ENCODE measurements at places on chromosomes 5 and 9. TPM values are rescaled to one million over a fixed set of nuclear protein-coding genes. Genes with fewer than 3 reads are reported as not detected.

The NOXA1 gene
- polyA plus RNA-seq = 1.2 TPM

The NEUROG1 gene
- not detected for polyA plus RNA-seq

The GFI1B gene
- polyA plus RNA-seq = 1.8 TPM

The LAMC3 gene
- polyA plus RNA-seq = not detected

The ARL14EPL gene
- not detected for polyA plus RNA-seq

The PCDHGA6 gene
- not detected for polyA plus RNA-seq

The LCN9 gene
- polyA plus RNA-seq = not detected

The PCDHGB4 gene
- not detected for polyA plus RNA-seq

The SPATA31D4 gene
- polyA plus RNA-seq = not detected

GRCh38 chr5:150227606-150228273 lies 37.9 kb downstream of the SLC6A7 start:
- H3K27ac ChIP-seq = no peak overlapping the region
- H3K36me3 ChIP-seq = no peaks in the 10 kb centered on the region
- DNase-seq = no peak
- no peaks in the 10 kb centered on the region for H3K27me3 ChIP-seq

- H3K27ac ChIP-seq = no peak overlapping the region
- H3K36me3 ChIP-seq = no peaks in the 10 kb centered on the region
- DNase-seq = no peak
These were observed 325.5 kb downstream of the ZNF608 start for GRCh38 chr5:124420952-124421351.

DNA sequence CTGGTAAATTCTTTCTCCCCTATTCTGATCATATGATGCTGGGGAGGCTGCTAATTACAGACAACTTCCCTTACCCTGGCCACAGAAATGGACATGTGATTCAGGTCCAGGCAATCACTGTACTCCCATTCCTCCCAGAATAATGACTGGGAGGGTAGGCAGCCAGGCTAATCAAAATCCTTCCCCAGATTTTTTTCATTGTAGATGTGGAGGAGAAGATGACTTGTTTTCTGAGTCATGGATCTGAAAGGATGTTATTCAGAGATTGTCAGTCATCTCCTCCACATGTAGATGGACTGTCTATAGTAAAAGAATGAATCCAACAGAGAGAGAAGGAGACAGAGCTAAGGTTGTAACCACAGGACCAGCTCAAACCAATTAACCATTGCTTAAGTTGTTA lies 123.9 kb upstream of the PUM3 start:
- peaks cover 15% of the 10 kb centered on the region for H3K36me3 ChIP-seq
- H3K4me1 ChIP-seq = no peaks in the 10 kb centered on the region
- H3K27me3 ChIP-seq = peaks cover 1% of the 10 kb centered on the region

GRCh38 chr5:158484150-158484549 lies 615.6 kb downstream of the EBF1 start:
- H3K36me3 ChIP-seq = no peaks in the 10 kb centered on the region
- DNase-seq = no peak
- no peaks in the 10 kb centered on the region for H3K4me1 ChIP-seq

- H3K36me3 ChIP-seq = no peaks in the 10 kb centered on the region
- H3K27ac ChIP-seq = no peak overlapping the region
- peaks cover 9% of the 10 kb centered on the region for H3K27me3 ChIP-seq
These were observed 35.6 kb upstream of the TRIO start for GRCh38 chr5:14107536-14107935.

- H3K4me3 ChIP-seq = no peak overlapping the region
- no peak overlapping the region for H3K27ac ChIP-seq
- H3K36me3 ChIP-seq = peaks cover 6% of the 10 kb centered on the region
- no peaks in the 10 kb centered on the region for H3K27me3 ChIP-seq
These were observed 213.0 kb downstream of the CRB2 start for GRCh38 chr9:123568691-123569688.

DNA sequence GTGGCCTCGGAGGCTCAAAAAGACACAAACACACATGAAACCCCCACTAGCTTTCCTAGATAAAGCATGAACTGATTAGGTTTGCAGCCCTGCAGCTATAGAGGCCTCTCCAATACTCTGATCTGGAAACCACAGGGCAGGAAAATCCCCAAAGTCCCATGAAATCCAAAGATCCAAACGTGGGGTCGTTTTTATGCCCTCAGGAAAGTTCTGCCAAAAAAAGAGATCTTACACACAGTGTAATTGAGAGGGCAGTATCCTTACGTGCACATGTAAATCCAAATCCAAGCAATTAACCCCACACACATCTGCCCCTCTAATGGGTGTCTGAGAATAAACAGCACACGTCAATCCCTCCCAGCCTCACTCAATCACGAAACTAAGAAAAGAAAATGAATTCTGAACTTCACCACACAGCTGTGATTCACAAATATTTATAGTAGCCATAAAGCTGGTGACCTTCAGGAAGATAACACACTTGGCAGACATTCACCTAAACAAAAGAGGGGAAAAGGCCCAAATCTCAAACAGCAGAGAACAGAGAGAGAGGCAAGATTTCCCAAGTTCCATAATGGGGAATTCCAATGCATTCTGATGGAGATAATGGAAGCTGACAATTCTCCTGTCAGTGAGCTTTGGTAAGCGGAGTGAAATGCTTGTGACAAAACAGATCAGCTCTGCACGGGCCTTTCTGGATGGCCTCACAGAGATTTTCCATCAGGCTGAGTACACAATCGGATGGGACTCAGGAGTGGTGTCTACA lies 114.2 kb downstream of the SEMA5A start:
- H3K4me1 ChIP-seq = no peaks in the 10 kb centered on the region
- H3K36me3 ChIP-seq = no peaks in the 10 kb centered on the region
- no peak overlapping the region for H3K4me3 ChIP-seq
- DNase-seq = no peak
- H3K27ac ChIP-seq = no peak overlapping the region

DNA sequence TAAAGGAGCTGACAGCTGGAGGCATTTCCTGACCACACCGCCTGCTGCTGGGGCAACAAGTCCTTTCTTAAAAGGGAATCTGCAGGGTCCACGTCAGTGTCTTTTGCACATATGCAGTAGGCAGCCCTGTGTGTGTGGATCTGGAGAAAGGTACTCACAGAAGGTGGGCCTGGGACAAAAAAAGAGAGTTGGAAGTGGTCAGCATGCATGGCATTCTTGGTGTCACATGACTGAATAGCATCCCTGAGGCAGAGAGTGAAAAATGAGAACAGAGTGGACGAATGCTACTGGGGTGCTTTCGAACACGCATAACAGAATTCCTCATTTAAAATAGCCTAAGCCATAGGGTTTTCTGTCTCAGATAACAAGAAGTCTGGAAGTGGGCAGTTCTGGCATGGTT lies 47.0 kb downstream of the DNAJC21 start:
- no peak overlapping the region for H3K27ac ChIP-seq
- H3K36me3 ChIP-seq = no peaks in the 10 kb centered on the region
- no peak overlapping the region for H3K4me3 ChIP-seq
- DNase-seq = no peak
- no peaks in the 10 kb centered on the region for H3K4me1 ChIP-seq

DNA sequence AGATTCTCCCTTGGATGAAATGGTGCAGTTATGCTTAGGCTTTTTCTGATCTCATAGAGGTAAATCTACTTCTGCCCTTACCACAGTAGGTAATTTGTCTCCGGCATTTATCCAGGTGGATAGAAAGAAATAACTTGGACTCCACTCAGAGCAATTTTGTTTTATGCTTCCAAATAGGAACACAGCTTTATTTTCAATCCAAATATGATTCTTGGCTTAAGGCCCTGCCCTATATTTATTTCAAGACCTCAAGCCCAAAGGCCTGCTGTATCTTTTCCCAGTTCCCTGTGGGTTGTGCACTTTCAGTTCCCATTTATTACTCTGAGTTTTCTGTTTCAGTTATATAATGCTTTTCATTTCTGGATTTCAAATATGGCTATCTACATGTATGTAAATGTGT lies 274.2 kb upstream of the SMC2 start:
- no peaks in the 10 kb centered on the region for H3K36me3 ChIP-seq
- no peak overlapping the region for H3K27ac ChIP-seq
- no peaks in the 10 kb centered on the region for H3K27me3 ChIP-seq
- H3K4me3 ChIP-seq = no peak overlapping the region
- H3K4me1 ChIP-seq = no peaks in the 10 kb centered on the region

- no peaks in the 10 kb centered on the region for H3K4me1 ChIP-seq
- DNase-seq = no peak
- peaks cover 1% of the 10 kb centered on the region for H3K27me3 ChIP-seq
- H3K36me3 ChIP-seq = no peaks in the 10 kb centered on the region
- no peak overlapping the region for H3K4me3 ChIP-seq
These were observed 115.2 kb downstream of the CRB2 start for GRCh38 chr9:123470991-123471770.

DNA sequence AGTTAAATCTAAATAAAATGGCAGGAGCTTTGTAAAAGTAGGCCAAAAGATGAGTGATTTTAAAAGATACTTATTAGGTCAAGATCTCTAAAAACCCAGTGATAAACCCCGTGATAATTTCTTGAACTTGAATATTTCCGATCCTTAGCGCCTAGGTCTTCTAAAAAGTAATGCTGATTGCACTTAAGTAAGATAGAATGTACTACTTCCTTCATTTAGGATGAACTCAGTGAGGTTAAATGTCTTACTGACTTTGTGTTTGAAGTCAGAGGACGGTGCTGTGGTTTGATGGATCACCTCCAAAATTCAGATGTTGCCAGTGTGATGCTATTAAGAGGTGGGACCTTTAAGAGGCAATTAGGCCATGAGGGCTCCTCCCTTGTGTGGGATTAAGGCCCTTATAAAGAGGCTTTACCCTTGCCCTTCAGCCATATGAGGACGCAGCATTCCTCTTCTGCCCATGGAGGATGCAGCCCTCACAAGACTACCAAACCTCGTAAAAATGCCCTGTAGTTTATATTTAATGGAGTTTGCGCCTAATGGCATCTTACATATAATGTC lies 130.1 kb downstream of the TRIO start:
- no peak overlapping the region for H3K27ac ChIP-seq
- H3K27me3 ChIP-seq = no peaks in the 10 kb centered on the region
- no peak overlapping the region for H3K4me3 ChIP-seq
- no peaks in the 10 kb centered on the region for H3K36me3 ChIP-seq
- no peak for DNase-seq
- H3K4me1 ChIP-seq = no peaks in the 10 kb centered on the region

DNA sequence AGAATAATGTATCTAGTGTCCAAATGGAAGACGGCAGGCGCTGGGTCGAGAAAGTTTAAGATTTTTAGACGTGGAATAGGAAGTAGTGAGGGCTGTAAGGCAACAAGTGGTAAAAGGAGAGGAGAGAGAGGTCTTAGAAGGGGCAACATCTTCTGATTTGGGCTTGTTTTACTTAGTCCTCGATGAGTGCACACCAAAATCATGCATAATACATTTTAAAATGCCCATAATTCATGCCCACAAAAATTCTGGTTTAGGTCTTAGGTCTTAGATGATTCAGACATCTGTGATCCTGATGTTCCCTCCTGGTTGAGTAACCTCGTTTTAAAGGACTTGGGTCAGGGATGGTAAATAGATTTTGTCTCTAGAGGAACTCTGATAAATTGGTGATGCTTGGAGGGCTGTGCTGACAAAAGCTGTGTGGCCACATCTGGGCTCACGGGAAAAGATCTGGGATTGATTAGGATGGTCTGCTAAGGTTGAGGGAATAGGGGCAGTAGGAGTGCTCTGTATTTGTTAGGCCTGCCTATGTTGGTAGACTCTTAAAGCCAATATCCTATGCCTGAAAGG lies 476.3 kb downstream of the CCDC171 start:
- no peak for DNase-seq
- H3K4me3 ChIP-seq = no peak overlapping the region
- H3K27ac ChIP-seq = no peak overlapping the region
- peaks cover 30% of the 10 kb centered on the region for H3K4me1 ChIP-seq
- H3K36me3 ChIP-seq = peaks cover 5% of the 10 kb centered on the region
- H3K27me3 ChIP-seq = peaks cover 9% of the 10 kb centered on the region

DNA sequence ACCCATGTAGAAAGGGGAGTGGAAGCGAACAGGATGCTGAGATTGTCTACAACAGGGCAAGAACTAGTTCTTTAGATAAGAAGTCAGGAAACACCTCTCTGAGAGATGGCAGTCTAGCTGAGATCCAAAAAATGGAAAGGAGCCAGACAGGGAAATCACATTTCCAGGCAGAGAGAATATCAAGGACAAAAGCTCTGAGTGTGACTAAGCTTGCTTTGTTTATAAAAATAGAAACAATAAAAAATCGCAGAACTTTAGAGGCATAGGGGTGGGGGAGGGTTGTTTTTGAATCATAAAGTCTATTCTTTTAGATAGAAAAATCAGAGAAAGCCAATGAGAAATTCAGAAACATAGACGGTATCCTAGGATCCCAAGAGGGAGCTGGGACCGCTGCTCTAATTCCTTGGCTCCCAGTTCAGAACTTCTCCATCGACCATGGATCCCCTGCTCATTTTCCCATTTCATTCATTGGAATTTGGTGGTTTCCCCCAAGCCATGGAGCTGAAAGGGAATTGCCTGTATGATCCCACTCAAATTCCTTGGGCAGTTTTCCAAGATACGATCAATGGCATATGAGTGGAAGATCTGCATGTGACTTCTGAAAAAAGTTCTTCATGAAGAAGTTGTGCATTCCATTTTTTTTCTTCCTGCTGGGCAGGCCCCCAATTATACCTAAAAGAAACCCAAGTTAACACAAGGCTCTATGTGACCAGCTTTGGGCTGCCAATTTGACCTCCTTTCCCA lies 182.0 kb downstream of the GRIA1 start:
- no peaks in the 10 kb centered on the region for H3K27me3 ChIP-seq
- H3K27ac ChIP-seq = no peak overlapping the region

- no peak for DNase-seq
- H3K27ac ChIP-seq = no peak overlapping the region
These were observed 297.3 kb upstream of the PANK3 start for GRCh38 chr5:168876419-168876818.

GRCh38 chr5:138243794-138244193 lies 30.6 kb downstream of the GFRA3 start:
- H3K36me3 ChIP-seq = no peaks in the 10 kb centered on the region
- H3K27me3 ChIP-seq = peaks cover 13% of the 10 kb centered on the region
- H3K4me1 ChIP-seq = peaks cover 10% of the 10 kb centered on the region
- no peak overlapping the region for H3K27ac ChIP-seq

DNA sequence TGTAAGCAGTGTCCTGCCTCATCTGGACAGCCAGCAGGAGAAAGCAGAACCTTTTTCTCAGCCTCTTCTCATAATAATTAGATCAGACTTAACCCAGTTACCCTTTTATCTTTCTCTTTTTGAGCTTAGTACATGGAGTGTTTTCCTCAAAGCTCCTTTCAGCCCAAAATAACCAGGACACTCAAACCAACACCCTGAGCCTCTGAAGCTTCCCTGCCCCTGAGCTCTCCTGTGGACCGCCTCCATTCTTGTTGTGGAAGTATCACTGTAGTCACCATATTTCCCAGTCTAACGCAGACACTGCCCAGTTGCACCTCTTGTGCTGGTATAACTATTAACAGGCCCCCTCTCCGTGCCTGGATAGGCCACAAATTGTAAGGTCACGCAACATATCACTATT lies 53.8 kb upstream of the ZNF622 start:
- no peak for DNase-seq
- no peaks in the 10 kb centered on the region for H3K36me3 ChIP-seq
- H3K27me3 ChIP-seq = no peaks in the 10 kb centered on the region
- no peaks in the 10 kb centered on the region for H3K4me1 ChIP-seq

Data from immature natural killer cell (primary cell).